ENCODE measurements at places on chromosomes 1 and 21. TPM values are rescaled to one million over a fixed set of nuclear protein-coding genes. Genes with fewer than 3 reads are reported as not detected.

Gene CFAP74
- not detected for total RNA-seq

Gene HCRTR1
- not detected for total RNA-seq

Gene SSX2IP
- total RNA-seq, result 8.3 TPM

Gene PGLYRP3
- total RNA-seq, result 28.7 TPM

Gene C4BPA
- total RNA-seq, result not detected

Gene RGS13
- 0.98 TPM for total RNA-seq

Gene APOBEC4
- not detected for total RNA-seq

Gene LINGO4
- total RNA-seq, result 0.98 TPM

GRCh38 chr1:222182641-222183040, 365.3 kb downstream of the HHIPL2 start:
- no peak for DNase-seq

DNA sequence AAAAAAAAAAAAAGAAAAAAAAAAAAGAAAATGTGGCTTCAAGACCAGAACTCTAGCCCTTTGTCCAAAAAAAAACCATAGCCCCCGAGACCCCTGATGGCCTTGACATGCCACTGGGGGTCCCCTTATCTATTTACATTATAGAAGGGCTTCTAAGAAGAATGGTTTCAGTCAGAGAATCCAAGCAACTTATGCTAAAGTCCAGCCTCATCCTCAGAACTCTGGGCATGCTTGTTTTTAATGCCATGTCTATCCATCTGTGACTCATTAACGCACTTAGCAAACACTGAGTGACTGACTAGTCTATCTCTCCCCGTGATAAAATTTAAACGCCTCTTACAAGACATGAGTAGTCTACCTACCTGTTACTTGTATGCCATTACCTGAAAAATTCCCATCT, 29.3 kb downstream of the ERG start:
- DNase-seq, result no peak

DNA sequence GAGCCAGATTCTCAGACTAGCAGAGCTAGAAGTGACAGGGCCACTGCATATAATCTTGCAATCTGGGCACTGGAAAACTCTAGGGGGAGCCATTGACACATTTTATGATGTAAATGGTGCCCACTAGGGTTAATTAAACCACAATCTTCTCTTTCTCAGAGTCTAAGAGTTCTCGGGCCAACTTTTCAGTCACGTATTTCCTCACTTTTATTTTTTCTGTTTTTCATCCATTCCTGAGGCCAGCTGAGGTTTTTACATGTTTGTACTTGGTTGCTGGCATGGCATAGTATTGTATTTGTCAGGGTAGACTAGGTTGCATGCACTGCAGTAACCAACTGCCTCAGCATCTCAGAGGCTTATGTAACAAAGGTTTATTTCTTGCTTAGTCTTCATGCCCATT, 138.2 kb downstream of the ZNF326 start:
- no peak for DNase-seq

DNA sequence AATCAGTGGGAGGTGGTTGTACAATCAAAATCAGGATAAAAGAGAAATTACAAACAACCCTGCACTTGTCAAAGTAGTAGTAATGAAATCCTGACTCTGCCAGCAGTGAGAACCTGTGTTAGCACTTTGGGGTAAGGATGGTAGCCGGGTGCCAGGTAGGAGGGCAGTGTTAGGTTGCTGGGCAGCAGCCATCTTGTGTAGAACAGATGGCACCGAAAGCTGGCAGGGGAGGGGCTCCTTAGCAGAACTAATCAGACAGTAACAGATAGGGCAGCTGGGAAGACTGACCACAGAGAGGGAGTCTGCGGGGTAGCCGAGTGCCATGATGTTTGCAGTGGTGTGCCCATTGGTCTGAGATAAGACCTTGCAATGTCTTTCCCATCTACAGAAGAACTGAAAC, 137.3 kb downstream of the SDCCAG8 start:
- DNase-seq, result no peak

- DNase-seq, result no peak
These were observed 19.1 kb upstream of the KCNA10 start for GRCh38 chr1:110538075-110538474.

GRCh38 chr1:232238009-232238408, 391.9 kb downstream of the SIPA1L2 start:
- DNase-seq, result no peak

- no peak for DNase-seq
These were observed 2.8 kb downstream of the SMCP start for GRCh38 chr1:152880907-152881306.

DNA sequence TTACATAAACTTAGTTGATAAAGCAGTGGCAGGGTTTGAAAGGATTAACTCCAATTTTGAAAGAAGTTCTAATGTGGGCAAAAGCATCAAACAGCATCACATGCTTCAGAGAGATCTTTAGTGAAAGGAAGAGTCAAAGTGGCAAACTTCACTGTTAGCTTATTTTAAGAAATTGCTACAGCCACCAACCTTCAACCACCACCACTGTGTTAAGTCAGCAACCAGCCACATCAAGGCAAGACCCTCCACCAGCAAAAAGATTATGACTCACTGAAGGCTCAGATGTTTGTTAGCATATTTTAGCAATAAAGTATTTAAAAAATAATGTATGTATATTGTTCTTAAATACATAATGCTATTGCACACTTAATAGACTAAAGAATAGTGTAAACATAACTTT, 21.3 kb upstream of the MAGI3 start:
- DNase-seq, result no peak

- DNase-seq, result no peak
These were observed 490 bp upstream of the CZIB start for GRCh38 chr1:53220962-53221286.

- no peak for DNase-seq
These were observed 14.0 kb downstream of the NES start for GRCh38 chr1:156663178-156663577.

DNA sequence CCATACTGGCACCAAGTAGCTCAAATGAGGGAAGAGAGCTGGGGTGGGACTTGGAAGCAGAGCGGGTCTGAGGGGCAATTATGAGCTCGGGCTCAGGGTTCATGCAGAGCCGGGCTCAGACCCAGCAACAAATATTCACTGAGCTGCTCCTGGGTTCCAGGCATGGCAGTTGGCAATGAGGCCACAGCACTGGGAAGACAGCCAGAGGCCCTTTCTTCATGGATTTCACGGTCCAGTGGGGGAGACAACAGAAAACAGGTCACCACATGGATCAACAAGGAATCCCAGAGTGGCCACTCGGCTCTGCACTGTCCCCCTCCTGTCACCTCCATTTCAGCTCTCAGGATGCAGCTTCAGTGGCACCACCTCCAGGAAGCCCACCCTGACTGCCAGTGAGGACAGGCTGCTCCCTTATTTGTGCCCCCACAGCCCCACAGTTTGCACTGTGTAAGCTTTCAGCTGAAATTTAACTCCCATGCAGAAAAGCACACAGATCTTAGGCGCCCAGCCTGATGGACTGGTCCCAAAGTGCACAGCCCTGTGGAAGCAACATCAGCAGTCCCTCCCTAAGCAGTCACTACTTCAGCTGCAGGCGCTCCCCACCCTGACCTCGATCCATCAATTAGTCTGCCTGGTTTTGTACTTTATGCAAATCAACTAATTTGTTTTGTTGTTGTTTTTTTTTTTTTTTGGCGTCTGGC, 22.4 kb downstream of the ARHGEF19 start:
- DNase-seq, result no peak

DNA sequence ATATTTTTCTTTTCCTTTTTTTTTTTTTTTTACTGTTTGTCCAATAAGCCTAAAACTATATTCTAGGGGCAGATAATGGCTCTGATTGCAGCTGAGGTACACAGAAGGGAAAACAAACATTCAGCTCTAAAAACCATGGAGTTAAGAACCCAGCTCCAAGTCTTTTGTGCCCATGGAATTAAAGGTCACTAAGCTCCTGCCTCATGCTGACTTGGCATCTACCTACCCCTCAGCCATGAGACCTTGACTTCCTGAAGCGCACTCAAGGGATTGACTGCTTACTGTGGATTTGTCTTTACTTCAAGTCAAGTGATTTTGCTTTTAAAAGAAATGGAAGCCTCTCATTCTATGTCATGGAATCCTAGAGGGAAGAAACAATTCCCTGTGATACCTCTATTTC, 192.3 kb downstream of the AMY1C start:
- DNase-seq, result no peak

DNA sequence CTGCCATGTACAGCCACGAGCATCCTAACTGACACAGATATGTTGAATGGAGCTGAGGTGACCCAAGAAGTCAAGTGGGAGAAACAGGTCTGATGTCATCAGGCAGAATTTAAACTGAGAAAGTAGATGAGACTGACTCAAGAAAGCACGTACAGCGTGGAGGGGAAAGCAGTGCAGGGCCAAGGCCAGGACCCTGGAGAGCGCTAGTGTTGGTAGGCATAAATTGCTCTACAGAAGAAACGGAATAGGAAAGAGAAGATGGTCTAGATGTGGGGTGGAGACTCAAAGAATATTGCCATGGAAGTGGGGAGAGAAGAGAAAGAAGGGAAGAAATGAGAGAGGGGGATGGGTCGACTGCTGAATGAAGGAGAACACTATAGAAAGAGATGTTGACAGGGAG, 45.3 kb upstream of the GJB5 start:
- no peak for DNase-seq

All from vagina (tissue), 2 donors.